ENCODE measurements at places on chromosomes 12 and 14. TPM values are rescaled to one million over a fixed set of nuclear protein-coding genes. Genes with fewer than 3 reads are reported as not detected.
A peak's percentile ranks its signal among the peaks of the same experiment; 100 is the strongest.

The PA2G4 gene
- total RNA-seq: 221 TPM

The C14orf39 gene
- not detected for total RNA-seq

The LACRT gene
- not detected for total RNA-seq

The VWF gene
- total RNA-seq: under 0.01 TPM

The ZNF385A gene
- 16.0 TPM for total RNA-seq

The TAS2R42 gene
- total RNA-seq: not detected

The NANOG gene
- 0.24 TPM for total RNA-seq

The IL31 gene
- not detected for total RNA-seq

The KIF26A gene
- 0.08 TPM for total RNA-seq

The SLC22A17 gene
- total RNA-seq: 4.2 TPM

DNA sequence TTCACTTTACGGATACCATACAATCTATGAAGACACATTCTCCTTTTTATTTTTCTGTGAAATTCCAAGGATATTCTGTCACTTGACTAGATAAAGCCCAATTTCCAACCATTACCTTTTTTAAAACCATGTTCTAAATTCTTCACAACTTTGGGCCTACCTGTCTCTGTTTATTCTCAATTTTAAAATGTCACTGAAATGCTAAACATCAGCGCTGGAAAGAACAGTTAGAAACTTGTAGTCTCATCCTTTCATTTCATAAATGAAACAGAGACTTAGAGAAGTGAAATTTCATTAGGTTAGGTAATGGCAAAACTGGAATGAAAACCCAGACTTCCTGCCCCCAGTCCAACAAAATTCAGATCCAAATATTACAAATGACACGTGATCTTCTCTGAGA, 396.2 kb downstream of the CCDC91 start:
- DNase-seq: no peak

DNA sequence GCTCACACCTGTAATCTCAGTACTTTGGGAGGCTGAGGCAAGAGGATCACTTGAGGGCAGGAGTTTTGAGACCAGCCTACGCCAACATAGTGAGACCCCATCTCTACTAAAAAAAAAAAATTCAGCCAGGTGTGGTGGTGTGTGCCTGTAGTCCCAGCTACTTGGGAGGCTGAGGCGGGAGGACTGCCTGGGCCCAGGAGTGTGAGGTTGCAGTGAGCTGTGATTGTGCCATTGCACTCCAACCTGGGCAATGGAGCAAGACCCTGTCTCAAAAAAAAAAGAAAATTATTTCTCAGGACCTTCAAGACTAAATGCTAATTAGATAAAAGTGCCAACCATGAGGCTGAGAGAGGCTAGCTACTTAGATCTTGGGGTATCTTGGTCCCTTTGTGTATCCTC, 23.5 kb downstream of the OTUB2 start:
- no peak for DNase-seq

DNA sequence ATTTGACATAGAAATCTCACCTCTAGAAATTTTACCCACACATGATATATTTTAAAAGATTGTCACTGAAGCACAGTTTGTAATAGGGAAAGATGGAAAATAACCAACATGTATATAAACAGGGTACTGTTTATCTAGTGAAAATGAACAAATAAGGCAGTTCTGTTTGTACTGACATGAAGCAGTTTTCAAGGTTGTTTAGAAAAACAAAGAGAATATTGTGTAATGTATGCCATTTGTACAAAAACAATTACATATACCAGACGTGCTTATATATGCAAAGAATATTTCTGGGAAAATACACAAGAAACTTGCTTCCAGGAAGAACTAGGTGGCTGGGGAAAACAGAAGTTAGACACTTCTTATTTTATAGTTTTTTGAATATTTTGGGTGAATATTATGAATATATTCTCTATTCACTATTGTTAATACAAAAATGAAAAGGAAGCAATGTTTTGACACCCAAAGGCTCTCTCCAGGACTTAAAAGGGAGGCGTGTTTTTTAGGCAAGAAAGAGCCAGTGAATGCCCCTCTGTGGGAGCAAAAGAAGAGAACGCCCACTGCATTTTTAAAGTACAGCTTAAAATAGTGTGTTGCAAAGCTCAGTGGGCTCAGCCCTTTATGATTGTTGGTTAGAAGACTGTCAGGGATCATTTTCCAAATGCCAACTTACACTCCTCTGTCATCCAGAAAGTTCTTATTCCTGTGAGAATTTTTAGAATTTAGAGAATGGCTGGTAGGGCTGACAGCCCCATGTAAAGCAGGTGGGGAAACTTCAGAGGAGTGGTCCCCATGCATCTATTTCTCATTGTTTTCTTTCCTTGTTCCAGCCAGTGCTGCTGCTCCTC, 59.6 kb upstream of the FERMT2 start:
- no peak for DNase-seq

DNA sequence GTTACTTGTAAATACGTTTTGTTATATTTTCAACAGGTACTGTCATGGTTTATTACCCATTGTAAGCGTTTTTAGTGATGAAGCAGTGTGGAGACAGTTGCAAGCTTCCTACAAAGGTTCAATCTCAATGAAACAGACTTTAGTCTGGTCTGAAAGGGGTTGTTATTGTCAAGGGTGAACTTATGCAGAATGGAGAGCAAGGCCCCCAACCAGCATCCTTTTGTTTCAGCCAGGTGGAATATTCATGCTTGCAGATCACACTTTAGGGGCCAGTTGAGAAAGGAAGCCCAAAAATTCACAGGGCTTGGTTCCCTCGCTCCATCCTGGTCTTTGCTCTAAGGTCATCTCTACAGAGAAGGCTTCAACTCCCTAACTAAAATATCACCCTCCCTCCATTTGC, 103.7 kb downstream of the PRICKLE1 start:
- no peak for DNase-seq

- DNase-seq: peak; percentile 41
Observed at GRCh38 chr14:87745507-87746118, 247.4 kb downstream of the GALC start.

DNA sequence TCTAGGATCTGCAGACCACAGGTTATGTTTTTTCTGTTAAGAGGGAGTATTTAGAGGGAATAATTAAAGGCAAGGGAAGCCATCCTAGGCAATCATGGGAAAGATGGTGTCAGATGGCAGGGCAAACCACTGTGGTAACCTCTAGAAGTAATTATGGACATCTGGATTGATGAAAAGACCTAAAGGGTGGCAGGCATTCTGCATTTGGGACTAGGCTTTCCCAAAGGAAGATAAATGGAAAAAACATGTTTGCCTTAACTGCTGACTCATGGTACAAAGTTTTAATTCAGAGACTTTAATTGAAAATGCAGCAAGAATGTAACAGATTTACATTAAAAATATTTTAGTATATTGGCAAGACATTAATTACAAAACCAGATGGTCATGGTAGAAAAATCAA, 88.1 kb downstream of the TMEM30B start:
- no peak for DNase-seq

- no peak for DNase-seq
Observed at GRCh38 chr14:103428723-103429556, 43.7 kb downstream of the MARK3 start.

- no peak for DNase-seq
Observed at GRCh38 chr12:105040476-105040875, 43.8 kb downstream of the ALDH1L2 start.

- DNase-seq: peak; percentile 43
Observed at GRCh38 chr12:32248441-32249140, 141.9 kb downstream of the BICD1 start.

DNA sequence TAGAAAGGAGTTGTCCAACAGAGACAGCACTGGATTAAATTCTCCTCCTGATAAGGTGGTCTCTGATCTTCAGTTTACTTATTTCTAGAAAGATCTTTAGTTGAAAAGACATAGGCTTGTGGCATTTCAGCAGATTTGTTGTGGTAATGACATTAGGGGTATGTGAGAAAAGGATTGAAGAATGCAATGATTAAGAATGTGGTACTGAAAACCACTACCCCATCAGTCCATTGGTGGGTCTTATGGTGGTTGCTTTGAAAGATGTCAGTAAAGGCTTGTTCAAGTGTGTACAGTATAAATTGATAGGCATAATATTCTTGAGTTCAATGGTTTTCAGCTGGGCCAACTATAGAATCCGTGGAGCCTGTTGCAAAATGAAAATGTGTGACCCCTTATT, 10.8 kb downstream of the PPFIBP1 start:
- no peak for DNase-seq

DNA sequence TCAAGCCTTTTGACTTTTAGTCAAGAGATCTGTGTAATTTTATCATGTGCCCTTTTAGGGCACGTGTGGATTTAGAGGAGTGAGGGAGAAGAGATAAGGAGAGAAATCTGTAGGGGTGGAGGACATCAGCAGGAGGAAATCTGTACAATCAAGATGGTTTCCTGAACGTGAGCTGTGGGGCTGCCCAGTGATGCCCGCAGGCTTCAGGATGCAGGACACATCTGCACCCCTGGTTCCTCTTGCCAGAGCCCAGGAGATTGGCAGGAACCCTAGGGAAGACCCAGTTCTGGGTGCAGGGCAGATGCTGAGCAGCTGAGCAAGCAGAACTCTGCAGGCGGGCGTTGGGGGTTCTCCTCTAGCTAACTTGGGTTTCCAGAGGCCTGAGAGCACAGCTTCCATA, 11.6 kb upstream of the TESPA1 start:
- no peak for DNase-seq

DNA sequence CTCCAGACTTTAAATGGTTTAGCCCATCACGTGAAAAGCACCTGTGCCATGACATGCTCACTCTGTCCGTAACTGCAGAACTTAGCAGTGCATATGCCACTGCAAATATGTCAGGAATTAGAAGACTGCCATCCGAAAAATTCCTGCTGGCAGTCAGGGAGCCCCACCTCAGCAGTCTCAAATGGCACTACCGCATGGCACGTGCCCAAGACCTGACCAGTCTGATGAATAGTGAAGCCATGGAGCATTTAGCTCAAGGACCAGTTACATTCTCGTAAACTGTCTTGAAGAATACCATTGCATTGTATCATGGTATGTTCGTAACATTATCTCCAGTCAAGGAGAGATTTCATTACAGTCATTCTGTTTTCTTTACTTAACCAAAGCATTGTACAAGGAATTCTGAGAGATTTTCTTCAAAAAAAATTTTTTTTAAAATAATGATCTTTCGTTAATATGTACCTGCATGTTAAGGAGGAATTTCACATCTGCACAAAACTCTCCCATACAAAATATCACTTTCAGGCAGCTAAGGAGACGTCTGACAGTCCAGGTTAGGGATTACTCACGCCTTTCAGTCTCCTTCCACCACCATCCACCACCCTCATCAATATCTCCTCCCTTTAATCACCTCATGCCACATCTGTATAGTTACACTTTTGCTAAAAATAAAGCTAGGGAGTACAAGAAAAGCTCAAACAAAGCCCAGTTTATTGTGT, 138.5 kb downstream of the ANO2 start:
- no peak for DNase-seq

DNA sequence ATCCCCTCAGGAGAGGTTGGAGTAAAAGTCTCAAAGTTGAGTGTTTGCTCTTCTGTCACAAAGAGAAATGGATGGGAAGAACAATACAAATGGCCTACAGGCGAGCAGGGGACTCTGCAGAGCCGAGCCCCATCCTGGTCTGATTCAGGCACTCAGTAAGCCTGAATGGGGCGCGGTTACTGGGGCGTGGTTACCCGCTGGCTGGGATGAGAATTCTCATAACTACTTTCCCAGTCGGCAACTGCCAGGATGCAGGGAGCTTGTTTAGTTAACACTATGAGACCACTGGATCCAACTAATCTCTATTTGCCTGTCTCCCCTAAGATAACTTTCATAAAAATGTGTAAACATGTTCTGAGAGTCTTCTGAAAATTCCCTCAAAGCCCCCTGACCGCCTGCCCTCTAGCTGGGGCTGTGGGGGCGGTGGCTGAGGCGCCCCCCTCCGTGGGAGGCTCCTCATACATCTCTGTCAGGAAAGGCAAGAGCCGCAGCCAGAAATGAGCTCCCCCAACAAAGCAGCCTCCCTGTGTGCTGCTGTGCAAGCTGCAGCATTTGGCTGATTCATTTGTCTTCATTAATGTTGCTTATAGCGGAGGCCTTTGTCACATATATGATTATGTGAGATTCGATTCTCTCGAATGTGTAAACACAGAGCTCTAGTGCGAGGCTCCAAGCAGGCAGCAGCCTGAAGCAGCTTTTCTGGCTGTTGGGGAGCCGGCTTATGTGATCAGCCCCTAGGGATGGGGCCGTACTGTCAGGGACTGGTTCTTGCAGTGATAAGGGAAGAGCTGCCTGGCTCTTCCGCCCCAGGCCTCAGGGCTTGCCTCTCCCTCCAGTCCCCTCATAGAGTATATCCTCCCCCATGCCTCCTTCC, 126.1 kb upstream of the ARHGAP5 start:
- DNase-seq: peak; percentile 72

GRCh38 chr12:65779091-65779642, 45.1 kb upstream of the HMGA2 start:
- peak; percentile 45 for DNase-seq

GRCh38 chr12:122668268-122668667, 34.9 kb downstream of the HCAR2 start:
- no peak for DNase-seq

- peak; percentile 58 for DNase-seq
Observed at GRCh38 chr14:72892103-72892878, 1.6 kb downstream of the DPF3 start.

DNA sequence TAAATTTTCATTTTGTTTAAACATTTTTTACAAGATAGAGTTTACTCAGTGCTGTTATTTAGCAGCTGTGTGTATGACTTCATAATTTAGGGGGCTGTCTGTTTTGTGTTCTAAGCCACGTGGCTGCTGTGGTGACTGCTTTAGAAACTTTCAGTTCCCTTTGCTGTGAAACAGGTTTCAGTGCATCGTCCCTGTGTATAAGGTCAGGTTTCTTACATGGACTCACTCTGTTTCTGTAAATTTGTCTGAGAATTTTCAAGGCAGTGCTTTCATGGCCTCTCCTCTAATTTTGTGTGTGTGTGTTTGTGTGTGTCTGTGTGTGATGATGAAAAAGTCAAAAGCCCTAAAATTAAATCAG, 32.4 kb downstream of the BICD1 start:
- no peak for DNase-seq

DNA sequence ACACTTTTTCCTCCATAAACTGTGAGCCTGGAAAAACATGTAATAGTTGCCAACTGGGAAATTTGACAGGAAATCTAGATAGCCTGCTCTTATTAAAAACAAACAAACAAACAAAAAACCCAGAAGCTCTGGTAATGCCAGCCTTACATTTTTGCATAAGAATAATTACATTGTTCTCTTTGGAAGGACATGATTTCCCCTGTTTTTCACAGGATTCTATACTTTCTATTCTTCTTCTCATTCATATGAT, 137.9 kb downstream of the AEBP2 start:
- no peak for DNase-seq

DNA sequence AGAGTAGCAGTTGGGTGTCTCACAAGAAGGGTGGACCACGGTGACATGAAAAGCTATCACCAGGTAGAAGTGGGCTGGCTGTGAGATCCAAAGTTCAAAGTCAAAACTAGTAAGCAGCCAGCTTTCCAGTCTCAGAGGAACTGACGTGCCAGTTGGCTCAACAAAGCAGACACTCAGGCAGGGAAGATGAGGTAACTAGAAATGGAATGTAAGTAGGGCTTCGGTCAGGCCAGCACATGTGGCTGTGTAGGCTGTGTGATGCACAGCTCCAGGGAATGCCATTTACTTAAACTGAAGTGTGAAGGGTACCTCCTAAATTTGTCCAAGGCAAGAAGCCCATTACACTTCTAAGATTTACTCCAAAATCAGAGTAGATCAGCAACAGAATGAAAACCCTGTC, 43.6 kb downstream of the PTPRR start:
- peak; percentile 75 for DNase-seq

Measured in mammary epithelial cell (primary cell).